ENCODE measurements at places on chromosomes 16 and 17.

- DNase-seq: no peak
Observed at GRCh38 chr16:87534030-87534653, 41.3 kb upstream of the ZCCHC14 start.

DNA sequence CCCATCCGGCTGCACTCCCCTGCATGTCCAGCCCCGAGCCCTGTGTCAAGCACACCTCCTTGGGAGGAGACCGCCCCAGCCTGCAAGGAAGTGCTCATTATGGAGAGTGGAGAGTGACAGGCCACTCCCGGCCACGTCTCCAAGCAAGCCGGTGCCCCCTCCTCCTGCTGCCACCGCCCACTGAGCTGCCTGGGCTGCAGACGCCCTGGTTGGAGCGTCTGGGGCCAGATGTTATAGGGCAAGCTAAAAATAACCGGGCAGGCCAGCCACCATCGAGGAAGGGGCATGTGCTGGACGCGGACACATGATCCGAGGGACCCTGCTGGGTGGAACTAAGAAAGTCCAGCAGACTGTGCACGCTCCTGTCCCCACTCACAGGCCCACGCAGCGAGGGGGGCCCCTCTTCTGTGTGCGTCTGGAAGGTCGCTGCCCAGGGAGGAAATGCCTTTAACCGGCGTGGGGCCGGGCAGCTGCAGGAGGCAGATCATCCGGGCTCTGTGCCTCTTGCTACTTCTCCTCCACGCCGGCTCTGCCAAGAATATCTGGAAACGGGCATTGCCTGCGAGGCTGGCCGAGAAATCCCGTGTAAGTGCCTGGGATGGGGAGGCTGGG lies at the start of gene WFDC1:
WFDC1 (plus strand) TSS at position 348 of the 612 bp plus-strand sequence; CDS start at position 442, 94 bp downstream.
- no peak for DNase-seq

- no peak for DNase-seq
Observed at GRCh38 chr16:20104563-20105183, 31.0 kb upstream of the GPR139 start.

DNA sequence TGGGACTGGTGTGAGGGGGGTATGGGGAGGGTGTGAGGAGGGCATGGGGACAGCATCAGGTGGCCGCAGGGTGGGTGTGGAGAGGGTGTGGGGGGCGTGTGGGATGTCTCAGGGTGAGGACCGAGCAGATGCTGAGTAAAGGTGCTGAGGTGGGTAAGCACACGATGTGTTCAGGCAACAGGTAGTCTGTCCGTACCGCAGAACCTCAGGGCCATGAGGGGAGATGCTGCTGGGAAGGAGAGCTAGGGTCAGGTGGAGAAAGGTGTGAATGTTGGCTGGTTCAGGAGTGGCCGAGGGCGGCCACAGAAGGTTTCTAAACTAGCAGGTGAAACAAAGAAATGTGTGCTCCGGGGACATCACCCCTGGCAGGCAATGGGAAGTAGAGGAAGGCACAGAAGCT lies 80.0 kb upstream of the CDH5 start:
- no peak for DNase-seq

- no peak for DNase-seq
Observed at GRCh38 chr16:21075252-21075651, 75.4 kb downstream of the DNAH3 start.

GRCh38 chr17:80989586-80989913 lies 2.1 kb upstream of the CHMP6 start:
- DNase-seq: no peak

DNA sequence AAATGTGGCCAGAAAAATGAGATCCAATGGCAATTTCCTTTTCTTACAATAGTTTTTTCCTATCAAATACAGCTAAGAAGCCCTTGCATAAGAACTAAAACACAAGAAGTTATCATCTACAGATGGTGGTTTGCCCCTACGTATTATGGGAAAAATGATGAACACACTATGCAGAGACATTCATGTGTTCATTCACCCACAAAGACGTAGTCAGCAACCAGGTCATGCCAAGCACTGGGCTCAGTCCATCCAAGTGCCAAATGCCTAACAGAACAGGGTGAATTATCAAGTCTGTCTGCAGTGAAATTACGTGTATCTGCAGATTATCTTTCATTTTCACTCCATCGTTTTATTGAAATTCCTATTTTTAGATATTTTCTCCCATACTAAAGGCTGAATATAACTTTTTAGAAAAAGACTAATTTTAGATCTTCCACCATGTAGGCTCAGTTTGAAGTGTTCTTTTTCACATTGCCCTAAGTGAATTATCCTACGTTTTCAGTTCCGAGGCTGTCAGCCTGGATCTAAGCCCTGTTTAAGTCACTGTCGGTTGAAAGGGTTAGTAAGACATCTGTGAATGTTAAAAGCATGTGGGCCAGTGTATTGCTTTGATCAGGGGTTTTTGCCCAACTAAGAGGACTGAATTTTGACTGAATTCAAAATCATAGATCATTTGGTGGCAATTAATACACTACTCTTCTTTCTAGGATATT lies 78.1 kb upstream of the DHX40 start:
- no peak for DNase-seq

GRCh38 chr17:44152875-44153274 lies 11.1 kb downstream of the HROB start:
- DNase-seq: no peak

DNA sequence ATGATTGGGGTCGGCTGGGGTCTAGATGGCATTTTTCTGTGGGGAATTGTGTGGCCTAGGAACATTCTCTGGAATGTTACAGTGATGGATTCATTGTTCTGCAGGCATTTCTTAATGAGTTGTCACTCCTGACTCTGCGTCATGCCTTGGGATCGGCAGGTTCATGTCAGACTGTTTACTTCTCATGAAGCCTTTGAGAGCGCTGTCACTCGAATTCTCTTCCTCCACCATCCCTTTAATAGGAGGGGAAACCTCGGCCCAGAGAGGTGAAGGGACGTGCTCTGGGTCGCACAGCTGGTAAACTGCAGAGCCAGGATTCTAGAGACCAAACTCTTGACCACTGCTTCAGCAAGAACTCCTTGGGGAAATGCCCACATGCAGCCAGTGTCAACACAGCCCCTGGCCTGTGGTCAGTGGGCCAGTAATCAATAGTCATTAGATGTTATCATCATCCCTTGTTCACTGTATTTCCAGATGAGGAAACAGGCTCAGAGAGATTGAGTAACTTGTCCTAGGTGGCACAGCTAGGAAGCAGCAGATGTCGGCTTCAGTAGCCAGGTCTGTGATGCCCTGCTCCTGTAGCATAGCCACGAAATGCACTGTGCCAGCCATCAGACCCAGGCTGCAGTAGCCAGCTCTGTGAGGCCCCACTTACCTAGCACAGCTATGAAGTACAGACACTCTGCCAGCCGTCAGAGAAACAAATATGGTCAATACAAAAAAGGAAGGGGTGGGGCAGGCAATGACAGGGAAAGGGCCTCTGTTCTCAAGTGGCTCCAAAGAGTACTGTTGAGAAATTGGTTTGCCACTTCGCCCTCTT lies 259.0 kb downstream of the CPPED1 start:
- no peak for DNase-seq

- no peak for DNase-seq
Observed at GRCh38 chr17:17726458-17727060, 45.3 kb downstream of the RAI1 start.

DNA sequence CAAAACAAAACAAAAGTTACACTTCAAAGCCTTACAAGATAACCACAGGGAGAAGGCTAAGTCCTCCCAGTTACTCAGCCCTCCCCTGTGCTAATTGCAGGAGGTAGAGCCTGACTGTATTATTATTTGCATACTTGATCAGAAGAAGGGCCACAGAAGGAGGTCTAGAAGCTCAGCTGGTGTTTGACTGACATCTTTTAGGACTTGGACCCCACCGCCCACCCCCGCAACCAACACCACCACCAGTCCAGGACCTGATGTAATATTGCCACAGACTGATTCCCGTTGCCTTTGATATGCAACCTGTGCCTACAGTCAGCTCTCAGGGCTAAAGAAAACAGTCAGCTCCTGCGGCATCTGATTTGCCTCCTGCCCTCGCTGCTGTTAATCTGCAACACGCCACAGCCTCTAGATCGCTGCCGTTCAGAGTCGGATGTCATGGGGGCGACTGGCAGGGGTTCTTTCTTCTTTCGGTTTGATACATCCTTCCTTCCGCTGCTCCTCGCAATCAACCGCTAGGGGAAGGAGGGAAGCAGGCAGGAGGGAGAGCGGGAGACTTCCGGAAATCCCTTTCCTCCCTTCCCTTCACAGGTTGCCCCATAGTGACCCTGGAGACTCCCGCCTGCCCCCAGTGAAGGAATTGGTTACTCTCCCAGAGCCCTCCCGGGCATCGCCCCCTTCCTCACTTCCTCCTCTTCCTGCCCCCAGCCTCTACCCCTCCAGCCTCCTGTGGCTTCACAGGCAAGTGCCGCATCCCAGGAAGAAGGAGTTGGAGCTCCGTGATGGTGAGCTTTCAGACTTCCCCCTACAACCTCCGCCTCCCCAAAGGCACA lies 90.5 kb upstream of the SOX9 start:
- DNase-seq: no peak

GRCh38 chr17:30263552-30264333 lies 28.0 kb downstream of the BLMH start:
- DNase-seq: no peak

DNA sequence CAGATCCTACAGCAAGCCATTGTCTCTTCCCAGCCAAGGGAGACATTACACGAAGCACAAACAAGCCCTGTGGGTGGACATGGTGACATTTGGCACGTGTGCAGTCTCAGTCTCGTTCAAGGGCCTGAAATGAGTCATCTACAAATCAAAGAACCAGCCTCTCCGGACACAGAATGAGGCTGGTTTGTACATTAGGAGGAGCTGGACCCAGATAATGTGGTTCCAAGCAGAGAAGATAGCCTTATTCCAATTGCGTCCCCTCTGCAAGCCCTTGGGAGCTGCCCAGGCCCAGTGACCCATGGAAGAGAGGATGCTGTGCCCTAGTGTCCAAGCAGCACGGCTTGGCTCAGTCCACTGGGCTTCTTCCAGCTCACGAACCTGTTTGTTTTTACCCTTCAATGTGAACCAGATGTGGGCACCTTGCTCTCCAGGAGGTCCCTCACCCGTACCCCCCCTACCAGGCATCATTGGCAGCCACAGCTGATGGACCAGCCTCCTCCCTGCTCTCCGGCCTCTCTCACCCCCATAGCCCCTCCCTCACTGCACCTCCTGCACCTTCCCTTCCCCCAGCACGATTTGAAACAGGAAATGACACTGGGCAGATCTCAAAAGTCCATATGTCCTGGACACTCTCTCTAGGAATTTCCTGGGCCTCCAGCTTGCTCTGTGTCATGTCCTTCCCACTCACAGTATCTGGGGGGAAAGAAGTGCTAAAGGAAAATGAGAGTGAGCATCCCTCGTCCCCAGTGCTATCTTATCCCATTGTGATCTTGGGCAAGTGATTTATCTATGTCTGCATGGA lies 26.2 kb downstream of the KPNA2 start:
- no peak for DNase-seq

GRCh38 chr16:89176147-89176690 lies 4.7 kb downstream of the CDH15 start:
- DNase-seq: no peak

DNA sequence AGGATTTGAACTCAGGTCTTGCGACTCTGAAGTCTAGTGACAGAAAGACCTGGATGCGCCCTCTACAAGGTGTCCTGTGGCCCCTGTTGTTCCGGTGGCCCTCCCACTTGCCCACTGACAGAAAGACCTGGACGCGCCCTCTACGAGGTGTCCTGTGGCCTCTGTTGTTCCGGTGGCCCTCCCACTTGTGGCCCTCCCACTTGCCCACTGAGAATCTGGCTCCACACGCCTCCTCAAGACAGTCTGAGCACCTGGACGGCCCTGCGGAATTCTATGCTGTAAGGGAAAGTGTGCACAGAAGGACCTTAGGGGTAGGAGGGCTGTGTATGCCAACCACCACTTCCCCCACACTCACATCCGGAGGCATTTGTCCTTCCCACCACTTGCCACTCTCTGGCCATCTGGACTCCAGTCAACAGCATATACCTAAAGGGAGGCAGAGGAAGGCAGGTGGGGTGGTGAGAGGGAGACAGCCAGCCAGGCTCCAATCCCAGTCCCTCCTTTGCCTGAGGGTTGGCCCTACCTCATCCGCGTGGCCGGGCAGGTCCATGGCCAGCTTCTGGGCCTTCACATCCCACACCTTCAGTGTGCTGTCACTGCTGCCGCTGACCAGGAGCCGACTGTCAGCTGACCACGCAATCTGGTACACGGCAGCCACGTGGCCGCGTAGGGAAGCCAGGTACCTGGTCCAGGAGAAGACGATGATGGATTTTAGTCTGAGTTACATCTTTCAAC lies 9.1 kb downstream of the NLE1 start:
- DNase-seq: no peak

DNA sequence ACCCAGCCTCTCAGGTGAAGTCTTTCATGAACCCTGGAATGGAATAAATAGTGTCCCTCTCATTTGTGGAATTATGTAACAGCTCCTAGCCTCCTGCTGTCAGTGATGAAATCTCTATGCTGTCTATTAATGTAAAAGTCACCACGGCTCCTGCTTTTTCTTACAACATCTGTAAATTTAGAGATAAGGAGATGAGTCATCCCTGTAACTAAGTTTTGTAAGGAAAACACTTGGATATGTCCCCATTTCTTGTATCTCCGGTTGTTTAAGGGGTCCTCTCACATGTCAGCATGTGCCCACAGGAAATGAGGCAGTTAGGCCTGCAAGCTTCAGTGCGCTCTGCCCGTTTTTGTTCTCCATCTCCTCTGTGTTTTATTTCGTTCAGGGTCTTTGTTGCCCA lies 2.8 kb upstream of the NAT9 start:
- no peak for DNase-seq

GRCh38 chr16:11712122-11712521 lies 30.5 kb downstream of the TXNDC11 start:
- no peak for DNase-seq

GRCh38 chr16:89330177-89330856 lies 112.8 kb downstream of the ZNF778 start:
- no peak for DNase-seq

DNA sequence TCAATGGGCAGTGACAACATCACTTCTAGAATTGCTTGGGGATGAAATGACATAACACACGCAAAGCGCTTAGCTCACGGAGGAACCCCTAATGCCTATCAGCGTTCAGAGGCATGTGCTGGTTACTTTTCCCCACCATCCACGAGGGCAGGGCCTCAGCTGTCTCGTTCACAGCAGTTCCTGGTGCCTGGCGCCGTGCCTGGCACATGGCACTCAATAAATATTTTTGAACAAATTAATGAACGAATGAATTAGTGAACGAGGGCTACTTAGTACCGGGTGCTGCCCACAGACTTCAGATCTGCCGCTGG lies 14.1 kb upstream of the CIBAR2 start:
- no peak for DNase-seq
